CD4-positive, alpha-beta memory T cell (primary cell): ENCODE measurements at places on chromosomes 5 and 9. TPM values are rescaled to one million over a fixed set of nuclear protein-coding genes. Genes with fewer than 3 reads are reported as not detected.

SPOCK1 gene
- total RNA-seq = not detected

DNA sequence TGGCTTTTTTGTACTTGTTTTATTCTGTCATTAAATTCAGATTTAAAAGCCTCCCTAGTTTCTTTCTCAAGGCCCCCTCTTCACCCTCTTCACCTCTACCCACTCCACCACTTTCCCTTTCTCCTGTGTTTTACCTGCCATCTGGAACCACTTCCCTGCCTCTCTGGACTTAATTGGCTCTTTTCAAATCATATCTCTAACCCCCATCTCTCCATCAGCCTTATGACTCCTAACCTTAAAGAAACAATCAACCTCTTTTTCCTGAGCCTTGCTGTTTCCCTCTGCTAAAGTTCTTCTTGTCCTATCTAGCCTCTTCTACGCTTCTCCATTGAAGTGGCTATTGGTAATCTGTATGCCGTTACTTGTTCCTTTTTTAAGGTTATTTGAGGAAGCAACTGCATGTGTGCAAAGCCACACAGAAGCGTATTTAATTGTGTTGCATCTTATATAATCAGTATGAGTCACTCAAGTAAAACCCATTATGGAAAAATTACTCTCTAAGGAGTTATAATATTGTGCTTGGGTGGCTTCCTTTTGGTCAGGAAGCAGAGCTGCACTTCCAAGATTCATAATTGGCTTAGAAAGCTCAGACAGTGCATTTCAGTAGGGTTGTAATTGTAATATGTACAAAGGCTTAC, 653.6 kb upstream of the ITGA1 start:
- DNase-seq = no peak

ERAP2 gene
- total RNA-seq = 112 TPM

GOLGA1 gene
- 27.3 TPM for total RNA-seq

CMYA5 gene
- total RNA-seq = 0.20 TPM

DNA sequence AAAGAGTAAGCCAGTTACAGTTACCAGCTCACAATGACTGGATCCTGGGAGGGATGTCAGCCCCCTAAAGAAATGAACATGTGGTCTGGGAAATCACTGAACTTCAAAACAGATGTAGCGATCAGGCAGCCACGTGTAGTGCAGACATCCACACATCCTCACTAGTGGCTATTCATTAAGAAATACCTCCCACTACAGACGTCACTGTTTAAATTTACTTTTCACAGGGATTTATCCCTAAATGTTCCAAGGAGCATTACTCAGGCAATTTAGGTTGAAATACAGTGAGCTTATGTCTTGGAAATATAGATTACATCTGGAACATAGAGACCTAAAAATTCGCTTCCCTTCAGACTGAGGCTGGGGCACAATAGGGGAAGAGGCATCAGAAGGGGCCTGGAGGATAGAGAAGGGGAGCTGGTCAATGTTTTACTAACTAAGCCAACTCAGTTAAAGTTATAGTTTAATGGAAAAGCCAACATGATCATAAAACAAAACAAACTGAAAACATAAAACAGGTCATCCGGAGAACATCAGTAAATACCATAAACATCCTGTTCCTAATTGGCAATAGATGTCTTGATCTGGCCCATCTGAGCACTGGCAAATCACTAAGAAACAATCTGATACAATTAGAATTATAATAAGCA, 92.3 kb downstream of the FANCC start:
- DNase-seq = no peak

GRCh38 chr9:20269620-20270019, 352.7 kb downstream of the MLLT3 start:
- no peak for DNase-seq

- no peak for DNase-seq
Measured at GRCh38 chr5:173709761-173710160, 93.3 kb upstream of the BOD1 start.

DNA sequence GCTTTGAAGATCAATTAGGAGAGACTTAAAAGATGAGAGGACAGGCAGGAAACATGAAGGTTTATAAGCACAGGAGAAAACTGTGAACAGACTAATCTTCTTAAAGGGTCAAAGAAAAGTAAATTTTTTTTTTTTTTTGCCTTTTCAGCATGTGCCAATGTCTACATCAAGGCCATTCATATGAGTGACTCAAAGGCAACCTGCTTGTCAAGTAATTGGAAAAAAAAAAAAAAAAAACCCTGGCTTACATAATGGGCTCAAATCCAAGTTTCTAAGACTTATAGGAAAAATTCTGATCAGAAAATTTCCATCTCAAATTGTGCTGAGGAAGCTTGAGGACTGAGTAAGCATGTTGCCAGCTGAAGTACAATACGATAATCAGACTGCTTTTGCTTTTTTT, 15.9 kb downstream of the PPP2R2B start:
- DNase-seq = no peak

DNA sequence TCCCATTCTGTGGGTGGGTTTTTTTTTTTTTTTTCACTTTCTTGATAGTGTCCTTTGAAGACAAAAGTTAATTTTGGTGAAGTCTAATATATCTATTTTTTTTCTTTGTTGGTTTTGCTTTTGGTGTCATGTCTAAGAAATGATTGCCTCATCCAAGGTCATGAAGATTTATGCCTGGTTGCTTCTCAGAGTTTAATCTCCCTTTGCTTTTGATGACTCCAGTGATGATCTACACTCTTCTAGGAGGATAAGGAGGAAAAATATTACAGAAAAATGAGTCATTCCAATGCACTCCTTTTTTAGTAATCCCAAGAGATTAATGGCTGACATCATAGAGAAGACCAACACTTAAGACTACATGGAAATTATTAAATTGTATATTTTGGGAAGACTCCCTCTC, 79.7 kb upstream of the ICE1 start:
- DNase-seq = no peak

DNA sequence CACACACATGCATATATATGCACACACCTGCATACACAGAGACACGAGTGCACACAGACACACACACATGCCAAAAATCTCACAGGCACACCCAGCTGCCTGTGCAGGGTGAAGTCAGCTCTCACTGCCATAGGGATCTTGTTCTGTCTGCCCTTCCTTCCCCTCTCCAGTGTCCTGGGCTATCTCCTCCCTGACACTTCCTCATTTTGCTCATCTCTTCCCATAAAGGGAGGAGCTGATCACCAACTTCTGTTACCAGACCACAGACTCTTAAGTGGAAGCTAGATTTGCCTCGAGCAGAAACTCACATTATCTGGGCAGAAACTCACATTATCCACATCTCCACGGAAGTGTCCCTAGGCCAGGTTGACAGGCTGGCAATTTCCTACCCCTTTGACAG, 28.7 kb downstream of the LCP2 start:
- no peak for DNase-seq

DNA sequence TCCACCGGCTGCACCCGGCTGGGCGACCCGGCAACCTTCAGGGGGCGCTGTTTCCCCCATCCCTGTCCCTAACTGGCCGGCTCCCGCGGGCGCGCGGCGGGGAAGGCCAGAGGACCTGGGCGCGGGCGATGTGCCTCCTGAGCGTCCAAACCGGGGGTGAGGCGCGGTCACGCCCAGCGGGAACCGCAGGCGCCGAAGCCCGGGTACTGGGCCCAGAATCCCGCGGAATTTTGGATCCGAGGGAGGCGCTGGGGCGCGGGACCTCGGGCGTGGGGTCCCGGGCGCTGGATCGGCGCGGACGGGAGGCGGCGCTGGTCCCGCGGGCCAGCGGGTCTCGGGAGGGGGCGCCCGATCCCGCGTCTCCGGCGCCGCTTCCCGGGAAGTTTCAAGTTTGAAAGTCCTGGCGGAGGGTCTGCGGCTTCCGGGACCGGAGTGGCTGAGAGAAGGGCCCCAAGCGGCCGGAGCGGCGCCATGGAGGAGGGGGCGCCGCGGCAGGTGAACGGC, at the start of gene PKN3:
PKN3 (plus strand) TSS at position 59 of the 504 bp plus-strand sequence; CDS start at position 472, 413 bp downstream.
- peak; percentile 82 for DNase-seq

PCDHGA11 gene
- 0.20 TPM for total RNA-seq

DNA sequence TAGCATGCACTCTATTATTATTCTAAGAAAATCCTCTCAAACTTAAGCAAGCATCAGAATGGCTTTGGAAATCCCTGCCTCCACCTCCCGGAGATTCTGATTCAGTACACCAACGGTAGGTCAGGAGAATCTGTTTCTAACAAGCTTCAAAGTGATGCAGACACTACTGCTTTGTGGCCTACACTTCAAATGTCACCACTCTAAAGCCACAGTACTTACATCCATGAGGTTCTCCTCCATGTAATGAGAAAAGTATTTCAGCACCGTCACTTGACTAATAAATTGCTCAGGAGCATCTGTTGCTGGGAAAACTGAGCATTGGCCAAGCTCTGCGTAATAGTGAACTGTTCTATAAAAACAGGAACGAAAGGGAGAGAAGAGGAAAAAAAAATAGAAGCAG, 4.8 kb downstream of the PLK2 start:
- DNase-seq = no peak

- no peak for DNase-seq
Measured at GRCh38 chr9:99003308-99003707, 59.6 kb downstream of the COL15A1 start.

DNA sequence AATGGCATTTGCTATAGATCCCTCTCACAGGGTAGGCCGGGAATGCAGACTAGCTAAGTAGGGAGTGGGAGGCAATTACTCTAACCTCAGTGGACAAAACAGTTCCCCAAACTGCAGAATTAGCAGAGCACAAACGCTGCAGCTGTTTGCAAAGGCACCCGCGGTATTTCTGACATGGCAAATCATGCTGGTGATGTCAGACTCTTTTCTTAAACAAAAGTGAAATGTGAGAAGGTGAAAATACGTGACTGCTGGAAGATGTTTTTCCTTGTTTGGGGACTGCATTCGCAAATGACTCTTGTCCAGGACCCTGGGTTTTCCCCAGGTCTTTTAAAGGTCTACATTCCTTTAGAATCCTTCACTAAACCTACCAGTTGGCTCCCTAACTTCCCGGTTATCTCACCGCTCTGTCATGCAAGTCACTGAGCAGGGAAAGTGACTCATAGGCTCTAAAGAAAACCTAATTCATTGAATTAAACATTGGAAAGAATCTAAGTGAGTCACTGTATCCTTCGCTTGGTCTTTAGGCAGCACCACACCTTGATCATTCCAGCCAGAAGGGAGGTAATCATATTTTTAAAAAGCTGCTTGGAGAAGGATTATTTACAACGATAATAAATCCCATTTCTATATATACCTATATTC, 91.5 kb upstream of the DNAH5 start:
- no peak for DNase-seq

DNA sequence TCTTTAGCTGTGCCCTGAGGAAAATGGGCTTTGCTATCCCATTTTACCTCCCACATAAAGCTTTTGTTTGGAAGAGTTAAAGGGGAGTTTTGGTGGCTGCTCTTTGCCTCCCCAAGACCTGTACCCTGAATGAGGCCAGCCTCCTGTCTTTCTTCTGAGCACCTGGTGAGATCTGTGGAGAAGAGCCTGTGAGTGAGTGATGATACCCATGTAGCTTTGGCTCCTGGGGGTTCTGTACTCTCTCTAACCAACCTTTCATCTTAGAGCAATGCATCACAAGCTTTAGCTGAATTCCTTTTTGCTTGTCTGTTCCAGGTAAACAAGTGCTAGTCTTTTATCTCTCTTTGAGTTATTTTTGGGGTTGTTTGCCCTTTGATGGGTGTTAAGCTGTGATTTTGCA, 73.6 kb downstream of the SCAMP1 start:
- no peak for DNase-seq

NR2F1 gene
- not detected for total RNA-seq

RABL6 gene
- 70.9 TPM for total RNA-seq

- DNase-seq = peak; percentile 20
Measured at GRCh38 chr5:159933531-159934485, 17.5 kb downstream of the ADRA1B start.

DNA sequence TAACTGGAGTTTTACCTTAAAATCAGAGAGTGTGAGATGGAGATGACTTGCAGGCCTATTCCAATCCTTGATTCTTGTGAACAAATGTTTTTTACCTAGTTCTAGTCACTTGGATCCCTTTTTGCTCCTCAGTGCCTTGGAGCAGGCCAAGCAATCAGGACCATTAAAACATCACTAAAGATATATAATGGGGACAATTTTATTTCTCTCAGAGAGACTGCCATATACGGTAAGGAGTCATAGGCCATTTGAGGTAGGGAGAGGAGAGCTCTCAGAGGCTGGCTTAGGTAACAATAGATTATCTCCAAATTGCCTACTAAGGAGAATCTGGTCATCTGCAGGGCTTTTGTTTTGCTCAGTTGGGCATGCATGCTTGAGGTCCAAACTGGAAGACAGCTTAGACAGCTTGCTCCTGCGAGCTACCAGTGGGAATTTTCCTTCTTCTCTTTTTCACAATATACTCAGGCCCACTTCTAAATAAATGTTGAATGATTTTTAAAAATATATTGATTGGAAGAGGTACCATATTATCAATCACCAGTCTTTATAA, 44.0 kb downstream of the FREM1 start:
- DNase-seq = no peak

- no peak for DNase-seq
Measured at GRCh38 chr5:31993165-31993961, 180.8 kb downstream of the GOLPH3 start.

DNA sequence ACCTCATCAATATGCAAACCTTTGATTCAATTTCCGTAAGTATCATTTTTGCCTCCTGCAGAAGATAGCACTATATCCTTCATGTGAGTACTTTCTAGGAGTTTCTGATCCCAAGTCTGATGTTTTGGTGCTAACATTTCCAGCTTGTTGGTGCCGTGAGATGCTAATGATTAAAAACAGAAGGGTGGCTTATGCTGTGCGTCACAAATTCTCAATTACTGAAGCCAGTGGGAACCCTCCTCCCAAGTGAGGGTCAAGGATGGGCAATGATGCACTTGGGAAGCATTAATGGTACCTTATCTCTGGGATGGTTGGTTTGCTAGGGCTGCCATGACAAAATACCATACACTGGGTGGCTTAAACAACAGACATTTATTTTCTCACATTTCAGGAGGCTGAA, 123.0 kb downstream of the FOXD1 start:
- DNase-seq = no peak

- peak; percentile 33 for DNase-seq
Measured at GRCh38 chr9:37582548-37583157, 6.5 kb upstream of the FBXO10 start.

PHF24 gene
- not detected for total RNA-seq

GRCh38 chr5:141846031-141846430, 32.2 kb downstream of the PCDH1 start:
- DNase-seq = no peak

DNA sequence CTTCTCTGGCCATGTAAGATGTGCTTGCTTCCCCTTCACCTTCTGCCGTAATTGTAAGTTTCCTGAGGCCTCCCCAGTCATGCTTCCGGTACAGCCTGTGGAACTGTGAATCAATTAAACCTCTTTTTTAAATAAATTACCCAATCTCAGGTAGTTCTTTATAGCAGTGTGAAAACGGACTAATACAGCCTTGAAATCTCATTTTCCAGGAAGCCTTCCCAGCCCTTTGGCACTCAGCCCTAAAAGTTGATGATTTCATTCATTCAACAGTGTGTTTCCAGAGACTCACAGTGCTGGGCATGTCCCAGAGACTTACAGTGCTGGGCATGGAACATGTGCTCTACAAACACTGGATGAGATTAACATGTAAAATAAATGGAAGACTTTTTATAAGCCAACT, 135.8 kb downstream of the DCP2 start:
- DNase-seq = no peak

IL7R gene
- 2,390 TPM for total RNA-seq
